Amniotic stem cell (primary cell): ENCODE measurements at places on chromosomes 7 and 10.

- DNase-seq = no peak
Measured at GRCh38 chr7:68547799-68548198, 1050.5 kb upstream of the AUTS2 start.

GRCh38 chr10:70907637-70908405 lies 19.5 kb upstream of the PCBD1 start:
- no peak for DNase-seq

DNA sequence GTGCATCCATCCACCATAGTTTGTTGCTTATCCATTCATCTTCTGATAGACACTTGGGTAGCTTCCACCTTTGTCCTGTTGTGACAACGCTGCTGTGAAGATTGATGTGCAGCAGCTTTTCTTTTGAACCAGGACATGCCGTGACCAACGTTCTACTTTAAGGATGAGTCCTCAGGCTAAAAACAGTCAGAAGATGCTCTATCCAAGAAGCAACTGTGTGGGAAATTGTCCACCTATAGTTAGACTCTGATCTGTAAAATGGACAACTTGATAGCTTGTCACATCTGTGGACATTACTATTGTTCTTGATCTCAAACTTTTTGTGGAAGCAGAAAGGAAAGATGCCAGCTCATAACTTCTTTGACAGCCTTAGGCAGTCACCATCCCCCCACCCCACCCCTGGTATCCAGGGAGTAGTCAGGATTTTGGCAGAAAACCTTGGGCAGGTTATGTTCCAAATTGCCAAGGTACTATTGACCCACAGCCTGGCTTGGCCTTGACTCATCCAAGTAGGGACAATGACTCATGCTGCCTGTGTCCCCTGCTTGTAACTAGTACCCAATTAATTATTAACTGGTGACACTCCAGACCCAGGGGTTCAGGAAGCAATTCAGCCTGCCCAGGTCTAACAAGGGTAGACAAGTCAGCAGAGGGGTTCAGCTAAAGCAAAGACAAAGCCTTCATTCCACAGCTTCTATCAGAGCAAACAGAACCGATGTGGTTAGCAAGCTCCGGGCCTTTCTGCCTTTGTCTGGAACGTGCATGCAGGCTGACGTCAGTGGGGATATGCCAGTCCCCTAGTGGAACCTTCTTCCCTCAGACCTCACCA lies 99.6 kb upstream of the ANLN start:
- no peak for DNase-seq

GRCh38 chr10:43926371-43926770 lies 277.7 kb upstream of the ZNF32 start:
- no peak for DNase-seq

GRCh38 chr10:62583876-62584615 lies 209.9 kb downstream of the ZNF365 start:
- peak; percentile 83 for DNase-seq

DNA sequence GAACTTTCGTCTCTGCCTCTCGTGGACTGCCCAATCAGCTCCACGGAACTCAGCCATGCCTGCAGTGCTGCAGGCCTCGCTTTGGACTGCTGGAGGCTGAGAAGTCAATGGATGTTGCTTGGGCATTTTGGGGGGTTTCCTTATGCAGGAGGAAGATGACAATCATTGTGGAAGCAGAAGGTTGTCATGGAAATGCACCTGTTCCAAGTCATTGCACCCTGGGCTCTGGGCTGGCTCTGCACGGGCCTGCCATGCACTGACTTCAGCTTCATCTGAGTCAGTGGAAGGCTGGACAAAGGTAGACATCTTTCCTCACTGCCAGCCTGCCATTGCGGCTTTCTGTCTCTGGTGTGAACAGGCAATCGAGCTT lies 217.3 kb downstream of the RPS24 start:
- DNase-seq = no peak

DNA sequence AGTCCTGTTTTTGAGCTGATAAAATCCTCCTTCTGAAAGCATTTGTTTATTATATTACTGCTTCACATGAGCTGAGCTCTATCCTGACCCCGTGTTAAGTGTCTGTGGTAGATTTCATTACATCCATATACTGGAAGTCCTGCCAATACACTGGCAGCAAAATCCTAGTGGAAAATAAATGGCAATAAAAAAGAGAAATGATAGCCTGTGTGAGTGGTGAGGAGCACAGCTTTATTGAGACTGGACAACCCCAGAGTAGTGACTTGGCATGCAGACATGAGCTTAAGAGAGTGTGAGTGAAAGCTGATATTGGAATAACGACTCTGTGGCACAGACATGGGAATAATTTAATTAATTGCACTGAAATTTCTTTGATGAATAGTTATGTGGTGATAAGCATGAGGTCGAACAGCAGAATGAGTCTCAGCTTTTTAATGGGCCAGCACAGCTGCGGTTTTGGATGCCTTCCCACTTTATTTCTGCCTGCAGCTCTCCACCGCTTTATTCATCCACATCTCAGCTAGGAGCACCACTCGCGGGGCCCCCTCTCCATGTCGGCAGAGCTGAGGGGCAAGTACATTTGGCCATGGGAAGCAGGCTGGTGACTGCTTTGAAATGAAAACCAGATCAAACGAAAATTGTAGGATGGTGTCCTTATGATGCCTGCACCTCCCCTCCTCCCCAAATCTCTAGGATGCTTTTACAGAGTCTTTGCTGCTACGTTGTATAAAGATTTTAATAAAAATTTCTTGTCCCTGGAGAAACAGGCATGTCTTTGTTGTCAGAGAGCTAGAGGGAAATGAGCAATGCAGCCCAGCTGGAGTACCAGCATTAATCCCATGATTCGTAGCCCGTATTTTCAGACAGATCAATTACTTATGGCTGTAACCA lies 494.3 kb downstream of the AUTS2 start:
- no peak for DNase-seq

GRCh38 chr7:4775848-4776623 lies 613 bp downstream of the AP5Z1 start:
- DNase-seq = no peak

DNA sequence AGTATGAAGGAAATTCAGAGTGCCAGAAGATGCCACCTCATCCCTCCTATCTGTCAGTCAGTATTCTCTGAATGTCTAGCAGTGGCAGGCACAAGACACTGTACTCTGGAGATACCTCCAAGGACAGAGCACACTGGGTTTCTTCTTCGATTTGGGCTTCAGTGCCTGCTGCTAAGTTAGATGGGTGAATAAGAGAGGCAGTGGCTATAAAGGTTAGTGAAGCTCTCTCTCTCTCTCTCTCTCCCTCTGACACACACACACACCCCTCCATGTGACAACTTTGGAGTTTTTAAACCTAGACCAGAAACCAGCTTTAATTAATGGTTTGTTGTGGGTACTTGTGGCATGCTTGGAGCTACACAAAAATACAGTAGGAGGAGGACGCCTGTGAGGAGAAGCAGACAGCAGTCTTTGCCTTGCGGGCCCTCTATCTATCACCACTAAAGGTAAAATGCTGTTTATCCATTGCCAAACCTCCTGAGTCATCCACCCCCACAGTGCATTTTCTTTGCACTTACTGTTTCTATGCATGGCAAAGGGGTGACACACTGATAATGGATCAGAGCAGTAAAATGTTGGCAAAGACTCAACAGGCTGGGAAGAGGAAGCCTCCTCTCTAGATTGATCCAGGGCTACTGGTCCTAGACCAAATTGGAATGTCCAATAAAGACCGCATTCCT lies 102.5 kb downstream of the TRIL start:
- peak; percentile 90 for DNase-seq

- DNase-seq = peak; percentile 32
Measured at GRCh38 chr7:70693686-70694433, 438.1 kb upstream of the GALNT17 start.

- no peak for DNase-seq
Measured at GRCh38 chr7:2761801-2762497, 73.9 kb downstream of the AMZ1 start.

- DNase-seq = no peak
Measured at GRCh38 chr7:132709971-132710567, 133.8 kb upstream of the PLXNA4 start.

GRCh38 chr7:55591282-55591931 lies 19.1 kb upstream of the VOPP1 start:
- DNase-seq = no peak

DNA sequence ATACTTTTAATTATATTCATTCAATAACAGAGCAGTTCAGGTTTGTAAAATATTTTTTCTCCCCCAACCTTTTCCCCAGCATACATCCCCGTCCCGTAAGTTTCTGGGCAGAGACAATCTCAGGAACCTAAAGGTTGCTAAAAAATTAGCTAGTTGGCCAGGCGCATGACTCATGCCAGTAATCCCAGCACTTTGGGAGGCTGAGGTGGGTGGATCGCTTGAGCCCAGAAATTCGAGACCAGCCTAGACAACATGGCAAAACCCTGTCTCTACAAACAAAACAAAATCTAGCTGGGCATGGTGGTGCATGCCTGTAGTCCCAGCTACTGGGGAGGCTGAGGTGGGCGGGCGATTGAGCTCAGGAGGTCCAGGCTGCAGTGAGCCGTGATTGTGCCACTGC lies 40.2 kb downstream of the TCF7L2 start:
- DNase-seq = no peak

DNA sequence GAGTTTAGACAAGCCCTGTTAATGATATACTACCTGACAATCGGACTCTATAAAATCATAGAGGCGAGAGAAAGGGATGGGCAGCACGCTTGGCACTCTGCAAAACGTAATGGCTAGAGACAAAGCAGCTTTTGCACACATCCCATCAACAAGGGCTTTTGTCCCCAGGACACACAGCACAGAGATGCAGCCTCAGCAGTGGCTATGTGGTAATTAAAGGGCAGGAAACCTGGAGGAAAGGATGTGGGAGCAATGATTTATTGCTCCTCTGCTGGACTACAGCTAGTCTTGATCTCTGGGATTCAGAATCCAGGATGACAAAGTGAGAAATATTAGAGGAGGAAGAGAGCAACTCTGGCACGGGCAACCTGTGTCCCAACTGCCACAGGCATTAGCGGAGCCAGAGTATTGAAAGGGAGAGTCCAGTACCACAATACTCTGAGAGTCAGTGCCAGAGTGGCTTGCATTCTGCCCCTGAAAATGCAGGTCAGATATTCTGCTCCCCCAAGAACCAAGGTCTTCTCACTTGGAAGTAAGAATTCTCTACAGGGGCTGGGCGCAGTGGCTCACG lies 96.5 kb downstream of the ARMH3 start:
- DNase-seq = no peak

DNA sequence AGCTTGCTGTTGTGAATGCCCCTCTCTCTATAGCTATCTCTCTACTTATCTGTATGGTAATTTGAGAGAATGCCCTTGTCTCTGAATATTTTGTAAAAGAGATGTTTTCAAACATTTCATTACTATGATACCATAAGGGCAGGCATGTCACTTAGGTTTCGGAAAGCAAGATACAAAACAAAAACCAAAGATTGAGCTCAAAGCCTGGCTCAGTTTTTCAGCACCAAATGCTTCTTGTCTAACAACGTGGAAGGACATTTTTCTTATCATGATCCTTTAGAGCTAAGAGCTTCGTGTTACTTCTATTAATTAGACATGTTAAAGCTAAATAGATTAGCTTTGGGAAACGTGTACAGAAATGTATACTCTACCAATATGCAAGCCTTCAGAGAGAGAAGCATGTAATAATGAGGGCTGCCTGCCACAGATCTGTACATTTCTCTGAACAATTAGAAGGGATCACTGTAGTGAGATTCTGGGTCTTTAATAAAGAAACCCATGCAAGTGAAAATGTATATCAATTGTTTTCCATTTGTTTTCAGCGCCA lies 148.9 kb downstream of the ARID5B start:
- DNase-seq = no peak

GRCh38 chr7:21953781-21954180 lies 8.1 kb upstream of the CDCA7L start:
- no peak for DNase-seq

GRCh38 chr10:804787-805619 lies 115.5 kb upstream of the DIP2C start:
- DNase-seq = no peak

DNA sequence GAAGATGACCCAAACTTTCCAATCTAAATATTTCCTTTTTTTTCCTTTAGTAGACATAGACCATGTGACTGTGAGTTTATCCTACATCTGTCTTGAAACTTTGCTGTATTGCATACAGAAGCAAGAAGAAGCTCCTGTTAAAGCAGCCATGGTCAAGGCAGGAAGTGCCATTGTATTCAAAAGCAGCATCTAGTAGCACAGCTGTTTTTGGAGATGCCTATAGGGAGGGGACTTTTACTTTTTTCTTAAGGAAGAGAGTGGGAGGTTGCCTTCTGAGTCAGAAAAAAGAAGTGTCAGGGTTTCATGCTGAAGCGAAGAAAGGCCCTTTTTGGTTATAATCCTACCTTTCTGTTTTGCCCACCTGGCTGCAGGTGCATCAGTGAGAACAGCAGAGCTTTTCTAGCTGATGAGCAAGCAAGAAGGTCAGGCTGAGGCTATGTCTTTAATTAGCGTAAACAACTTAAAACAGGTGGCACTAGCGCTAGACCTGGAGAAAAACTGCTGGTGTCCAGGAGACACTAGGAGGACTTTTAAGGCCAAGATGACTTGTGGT lies 234.1 kb upstream of the AGK start:
- no peak for DNase-seq

DNA sequence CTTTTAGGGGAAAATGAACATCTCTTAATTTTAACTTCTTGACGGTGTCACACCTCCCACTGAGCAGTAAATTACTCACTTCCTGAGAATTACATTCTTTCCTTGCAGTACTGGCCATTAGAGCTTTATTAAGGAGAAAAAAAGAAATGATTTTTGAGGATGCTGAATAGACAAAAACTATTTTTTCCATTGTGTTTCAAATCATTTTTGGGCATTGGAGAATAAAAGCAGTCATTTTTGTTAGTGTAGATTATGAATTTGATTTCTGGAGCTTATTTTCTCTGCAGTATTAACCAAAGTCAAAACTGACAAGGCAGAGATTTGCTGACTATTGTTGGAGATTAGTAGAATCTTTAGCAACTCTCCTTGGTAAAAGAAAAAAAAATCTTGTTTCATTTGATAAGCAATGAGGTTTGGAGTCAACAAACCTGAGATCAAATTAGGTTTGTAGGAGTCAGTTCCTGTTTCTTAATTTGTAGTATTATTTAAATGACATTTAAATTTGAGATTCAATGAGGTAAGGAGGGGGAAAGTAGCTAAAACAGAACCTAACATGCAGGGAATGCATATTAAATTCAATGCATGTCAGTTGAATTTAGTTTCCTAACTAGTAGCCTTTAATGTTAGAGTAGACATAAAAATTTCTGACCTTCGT lies 70.6 kb downstream of the AP3M1 start:
- no peak for DNase-seq

- no peak for DNase-seq
Measured at GRCh38 chr7:147586526-147586925, 1004.0 kb upstream of the C7orf33 start.

DNA sequence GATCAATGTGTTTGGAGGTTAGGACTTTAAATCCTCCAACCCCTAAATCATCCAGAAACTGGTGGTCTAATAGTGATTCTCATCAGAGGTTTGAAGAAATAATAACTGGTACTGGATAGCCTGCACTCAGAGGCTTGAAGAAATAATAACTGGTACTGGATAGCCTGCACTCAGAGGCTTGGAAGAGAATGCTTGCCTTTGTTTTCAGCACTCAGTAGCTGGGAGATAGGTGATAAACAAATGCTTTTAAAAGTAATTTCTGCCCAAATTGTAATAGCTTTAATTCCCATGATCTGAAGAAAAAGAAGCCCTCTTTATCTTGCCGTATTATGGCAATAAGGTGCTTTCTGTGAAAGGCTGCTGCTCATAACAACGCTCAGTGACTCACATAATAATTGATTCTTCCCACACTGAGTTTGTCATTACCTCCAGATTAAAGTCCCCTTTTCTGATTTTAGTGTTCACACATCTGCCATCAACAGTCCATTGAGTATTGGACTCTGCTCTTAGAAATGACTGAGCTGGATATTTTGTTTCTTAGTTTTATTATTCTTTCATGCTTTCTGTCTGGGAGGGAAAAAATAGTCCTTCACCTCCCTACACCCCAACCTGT lies 112.3 kb upstream of the PHYHIPL start:
- no peak for DNase-seq
